ENCODE measurements at places on chromosomes 13 and 19. TPM values are rescaled to one million over a fixed set of nuclear protein-coding genes. Genes with fewer than 3 reads are reported as not detected.

The SLC25A42 gene
- 2.8 TPM for total RNA-seq

The ZNF560 gene
- 0.47 TPM for total RNA-seq

The CACNG7 gene
- 0.38 TPM for total RNA-seq

The KASH5 gene
- total RNA-seq: not detected

The ENOX1 gene
- total RNA-seq: 1.4 TPM

The KLK6 gene
- 0.09 TPM for total RNA-seq

The STOML3 gene
- not detected for total RNA-seq

The YJU2 gene
- 17.4 TPM for total RNA-seq

The ZNF829 gene
- total RNA-seq: 1.8 TPM

The ZNF497 gene
- 0.81 TPM for total RNA-seq

The ZNF112 gene
- 6.1 TPM for total RNA-seq

The LSR gene
- 0.27 TPM for total RNA-seq

The KIR3DL1 gene
- total RNA-seq: not detected
